Mesenteric fat pad (tissue), 1 donor: ENCODE measurements at places on chromosomes 12 and 14. TPM values are rescaled to one million over a fixed set of nuclear protein-coding genes. Genes with fewer than 3 reads are reported as not detected.

- no peak for DNase-seq
Observed at GRCh38 chr14:91337699-91338335, 79.8 kb downstream of the CCDC88C start.

- DNase-seq: no peak
Observed at GRCh38 chr12:105613887-105614286, 283.4 kb downstream of the C12orf75 start.

DNA sequence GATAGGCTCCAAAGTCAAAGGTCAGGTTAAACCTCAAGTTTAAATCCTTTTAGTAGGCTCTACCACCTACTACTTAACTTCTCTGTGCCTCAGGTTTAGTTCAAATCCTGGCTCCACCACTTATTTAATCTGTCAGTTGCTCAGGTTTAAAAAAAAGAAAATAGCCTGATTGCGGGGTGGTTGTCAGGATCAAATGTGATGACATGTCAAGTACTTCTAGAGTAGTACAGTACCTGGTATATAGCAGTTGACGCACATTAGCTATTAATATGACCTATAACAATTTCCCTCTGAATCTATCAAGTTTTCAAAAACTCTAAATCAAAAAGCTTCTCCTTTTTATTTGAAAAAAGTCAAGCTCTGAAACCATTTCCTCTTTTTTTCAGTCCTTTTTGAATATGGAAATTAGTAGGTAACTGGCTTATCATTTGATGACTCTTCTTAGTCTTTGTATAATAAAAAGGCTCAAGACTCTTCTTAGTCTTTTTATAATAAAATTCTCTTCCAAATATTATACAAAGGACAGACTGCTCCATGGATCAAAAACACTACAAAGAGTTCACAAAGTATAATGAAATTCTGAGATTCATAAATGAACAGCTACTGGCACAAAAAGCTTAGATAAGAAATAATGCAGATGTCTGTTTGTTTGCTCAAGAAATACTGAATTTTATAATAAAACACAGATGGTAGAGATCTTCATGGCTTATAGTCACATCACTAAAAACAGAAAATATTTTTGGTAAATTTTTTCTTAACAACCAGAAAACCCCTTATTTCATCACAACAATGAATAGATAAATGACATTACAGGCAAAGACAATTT lies 5.0 kb downstream of the OSBPL8 start:
- DNase-seq: no peak

- peak; percentile 82 for DNase-seq
Observed at GRCh38 chr12:130702966-130703732, 12.9 kb downstream of the RIMBP2 start.

DNA sequence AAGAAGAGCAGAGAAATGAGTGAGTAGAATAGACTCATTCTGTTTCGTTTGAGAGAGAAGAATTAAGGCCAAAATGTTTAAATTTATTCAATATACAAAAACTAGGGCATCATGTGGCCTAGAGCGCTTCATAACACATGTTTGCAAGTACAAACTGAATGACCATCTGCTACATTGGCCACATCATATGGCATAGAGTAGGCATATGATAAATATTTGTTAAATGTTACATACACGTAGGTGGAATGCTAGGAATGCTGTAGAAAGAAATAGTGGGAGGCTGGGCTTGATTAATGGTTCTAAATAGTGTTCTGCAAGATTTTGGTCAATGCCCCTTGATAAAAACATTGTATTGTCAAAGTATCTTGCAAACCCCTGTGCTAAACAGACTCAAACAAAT lies 10.8 kb downstream of the MGP start:
- no peak for DNase-seq

GRCh38 chr12:71415336-71416231 lies 24.0 kb upstream of the LGR5 start:
- DNase-seq: no peak

GRCh38 chr12:49888461-49889151 lies 15.1 kb downstream of the FAIM2 start:
- DNase-seq: no peak

GRCh38 chr14:104885973-104886689 lies 21.1 kb downstream of the CEP170B start:
- DNase-seq: no peak

DNA sequence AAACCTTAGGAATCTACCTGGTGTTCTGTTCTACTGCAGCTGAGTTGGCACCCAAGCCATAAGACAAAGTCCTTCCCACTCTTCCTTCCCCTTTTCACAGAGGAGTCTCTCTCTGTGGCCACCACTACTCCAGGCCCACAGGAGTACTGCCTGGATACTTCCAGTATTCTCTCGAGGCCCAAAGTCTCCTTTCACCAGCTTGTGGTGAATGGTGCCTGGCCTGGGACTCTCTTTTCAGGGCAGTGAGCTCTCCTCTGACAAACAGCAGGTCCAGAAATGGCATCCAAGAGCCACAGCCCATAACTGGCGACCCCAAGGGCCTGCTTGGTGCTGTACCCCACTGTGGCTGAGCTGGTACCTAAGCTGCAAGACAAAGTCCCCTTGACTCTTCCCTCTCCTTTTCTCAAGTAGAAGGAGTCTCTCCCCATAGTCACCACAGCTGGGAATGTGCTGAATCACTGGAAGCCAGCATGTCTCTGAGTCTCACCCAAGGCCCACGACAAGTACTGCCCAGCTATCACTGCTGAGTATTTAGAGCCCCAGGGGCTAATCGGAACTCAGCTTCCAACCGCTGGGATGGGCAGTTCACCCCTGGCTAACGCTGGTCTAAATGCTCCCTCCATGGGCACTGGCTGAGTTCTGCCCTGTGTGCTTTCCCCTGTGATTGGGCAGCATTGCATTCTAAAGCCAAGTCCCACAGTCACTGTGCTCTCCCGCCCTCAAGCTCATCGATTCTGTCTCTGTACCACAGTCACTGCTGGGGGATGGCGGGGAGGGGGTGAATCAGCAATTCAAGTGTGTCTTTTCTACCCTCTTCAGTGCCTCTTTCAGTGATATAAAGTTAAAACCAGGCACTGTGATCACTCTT lies 6.1 kb downstream of the A2ML1 start:
- DNase-seq: no peak

- no peak for DNase-seq
Observed at GRCh38 chr12:47800582-47800981, 19.1 kb downstream of the HDAC7 start.

DNA sequence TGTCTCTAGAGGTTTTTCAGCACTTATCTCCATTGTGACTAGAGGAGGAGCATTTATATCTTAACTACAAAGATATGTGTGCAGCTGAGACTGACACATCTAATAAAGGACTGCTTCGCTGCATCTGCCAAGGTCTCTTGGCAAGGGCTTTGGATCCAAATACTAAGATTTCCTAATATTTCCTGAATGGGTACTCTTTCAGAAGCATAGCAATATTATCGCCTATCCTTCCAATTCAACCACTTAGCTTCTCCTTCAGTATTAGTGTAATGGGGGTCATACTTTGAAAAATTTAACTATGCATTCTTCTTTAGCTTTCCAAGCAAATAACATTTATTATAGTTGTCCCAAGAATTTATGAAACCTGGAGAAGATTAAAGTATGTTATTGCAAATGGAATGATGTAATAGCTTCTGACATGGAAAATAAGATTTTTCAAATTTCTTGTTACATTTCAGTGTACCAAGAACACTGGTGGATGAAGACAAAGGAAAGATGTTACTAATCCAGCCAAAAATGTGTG lies 243.0 kb upstream of the PDE3A start:
- DNase-seq: no peak

DNA sequence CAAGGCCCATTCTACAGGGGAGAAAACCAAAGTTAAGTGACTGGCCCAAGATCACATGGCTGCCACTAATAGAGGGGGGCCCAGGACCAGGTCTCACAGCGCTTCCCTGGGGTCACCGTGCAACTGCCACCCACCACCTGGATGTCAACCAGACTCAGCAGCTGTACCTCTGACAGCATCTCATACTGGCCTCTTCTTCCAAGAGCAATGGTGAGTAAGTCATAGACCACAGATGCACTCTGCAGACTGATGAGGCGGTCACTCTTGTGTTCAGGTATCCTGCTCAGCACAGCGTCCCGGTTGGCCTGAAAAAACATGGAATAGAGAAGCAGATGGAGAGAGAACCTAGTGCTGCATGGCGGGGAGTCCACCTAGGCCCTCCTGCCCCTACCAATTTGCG lies 139.9 kb downstream of the TTC7B start:
- DNase-seq: no peak

DNA sequence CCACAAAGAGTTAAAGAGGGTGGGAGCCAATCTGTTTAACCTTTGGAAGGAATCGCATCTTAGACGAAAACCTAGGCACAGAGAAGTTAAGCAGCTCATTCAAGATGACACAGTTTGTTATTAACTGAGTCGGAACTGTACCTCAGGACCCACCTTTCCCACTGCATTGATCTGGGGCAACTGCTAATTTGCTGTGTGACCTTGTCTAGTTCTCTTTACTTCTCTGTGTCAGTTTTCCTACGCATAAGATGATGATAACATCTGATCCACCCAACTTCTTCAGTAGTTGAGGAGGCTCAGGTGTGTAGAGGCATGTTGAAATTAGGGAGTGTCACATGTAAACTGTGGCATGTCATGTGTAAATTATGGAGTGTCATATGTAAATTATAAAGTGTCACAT lies 186.2 kb downstream of the ZFP36L1 start:
- no peak for DNase-seq

GRCh38 chr12:83807871-83808270 lies 1104.7 kb downstream of the SLC6A15 start:
- DNase-seq: no peak

DNA sequence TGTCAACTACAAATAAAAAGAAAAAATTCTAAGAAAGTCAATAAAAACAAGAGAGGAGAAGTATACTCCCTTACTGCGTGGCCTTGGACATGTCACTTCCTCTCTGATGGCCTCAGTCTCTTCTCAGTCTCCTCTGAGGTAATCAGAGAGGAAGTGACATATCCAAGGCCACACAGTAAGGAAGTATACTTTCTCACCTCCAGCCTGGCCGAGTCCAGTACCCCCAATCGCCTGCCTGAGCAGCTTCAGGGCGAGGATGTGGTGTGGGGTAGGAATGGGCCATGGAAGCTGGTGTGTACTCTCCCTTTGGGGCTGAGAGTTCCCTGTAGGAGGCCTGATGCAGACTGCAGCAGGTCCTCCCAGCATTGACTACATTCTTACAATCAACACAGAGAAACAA lies 15.8 kb downstream of the VDR start:
- DNase-seq: no peak

DNA sequence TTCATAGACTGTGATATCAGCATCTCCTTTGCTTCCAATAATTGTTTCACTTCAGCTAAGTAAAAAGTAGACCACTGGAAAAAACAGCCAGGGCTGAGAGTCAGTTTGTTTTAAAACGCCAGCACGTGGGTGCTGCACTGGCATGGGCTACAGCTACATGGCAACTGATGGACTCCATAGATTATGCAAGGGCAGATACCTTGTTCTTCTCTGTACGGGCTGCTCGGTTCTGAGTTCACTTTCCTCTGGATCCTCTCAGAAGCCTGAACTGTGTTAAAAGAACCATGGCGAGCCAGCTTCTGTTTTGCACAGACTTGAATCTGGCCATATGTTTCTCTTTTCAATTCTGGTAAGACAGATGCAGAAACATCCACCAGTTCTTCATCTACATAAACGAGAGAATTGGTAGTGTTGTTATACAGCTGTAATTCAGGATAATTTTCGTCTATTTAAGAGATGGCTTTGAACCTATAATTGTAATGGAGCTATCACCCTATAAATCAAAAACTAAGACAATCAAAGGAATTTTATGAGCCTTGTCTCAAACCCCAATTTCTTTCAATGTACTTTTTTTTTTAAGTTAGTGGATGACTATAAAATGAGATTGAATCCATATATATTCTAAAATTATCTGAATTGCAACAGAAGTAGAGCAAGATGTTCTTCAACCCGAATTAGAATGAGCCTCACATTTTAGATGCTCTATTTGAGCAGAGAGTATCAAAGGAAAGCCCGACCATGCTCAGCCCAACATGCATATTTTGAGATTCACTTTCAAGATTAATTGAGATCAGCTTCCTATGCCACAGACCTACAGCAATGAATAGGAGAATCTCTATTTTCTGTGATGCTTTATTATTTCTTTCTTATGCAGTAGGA lies 31.5 kb downstream of the E2F7 start:
- no peak for DNase-seq

DNA sequence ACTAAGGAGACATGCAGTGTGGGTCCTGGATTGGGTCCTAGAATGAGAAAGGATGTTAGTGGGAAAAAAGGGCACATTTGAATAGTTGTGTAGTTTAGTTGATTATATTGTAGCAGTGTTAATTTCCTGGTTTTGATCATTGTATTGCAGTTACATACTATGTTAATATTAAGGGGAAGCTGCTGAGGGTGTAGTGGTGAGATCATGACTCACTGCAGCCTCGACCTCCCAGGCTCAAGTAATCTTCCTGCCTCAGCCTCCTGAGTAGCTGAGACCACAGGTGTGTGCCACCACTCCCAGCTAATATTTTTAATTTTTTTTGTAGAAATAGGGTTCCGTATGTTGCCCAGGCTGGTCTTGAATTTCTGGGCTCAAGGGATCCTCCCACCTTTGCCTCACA lies 21.7 kb downstream of the BORCS5 start:
- no peak for DNase-seq

DNA sequence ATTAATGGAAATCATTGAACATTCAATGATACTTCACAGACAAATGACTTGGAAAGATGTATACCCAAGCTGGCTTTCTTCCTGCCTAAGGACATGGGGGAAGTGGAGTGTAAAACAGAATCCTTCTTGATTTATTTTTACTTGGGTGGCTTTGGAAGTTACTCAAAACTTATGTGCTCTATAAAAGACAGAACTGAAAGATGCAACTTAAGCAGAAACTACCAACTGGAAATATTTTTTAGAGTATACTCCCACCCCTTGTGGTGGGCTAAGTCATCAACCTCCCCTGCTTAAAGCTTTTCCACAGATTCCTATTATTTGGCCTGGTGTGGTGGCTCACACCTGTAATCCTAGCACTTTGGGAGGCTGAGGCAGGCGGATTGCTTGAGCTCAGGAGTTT lies 126.0 kb upstream of the ATP2B1 start:
- DNase-seq: no peak

Gene LLPH
- 25.4 TPM for total RNA-seq

Gene GARIN6
- not detected for total RNA-seq

Gene HPD
- 2.2 TPM for total RNA-seq

Gene GALNT9
- not detected for total RNA-seq

Gene PRB2
- total RNA-seq: not detected

Gene KERA
- total RNA-seq: not detected

Gene EPS8
- 299 TPM for total RNA-seq

Gene NTS
- total RNA-seq: not detected

Gene WASHC3
- total RNA-seq: 51.7 TPM
